ENCODE measurements at places on chromosomes 2 and 18.

DNA sequence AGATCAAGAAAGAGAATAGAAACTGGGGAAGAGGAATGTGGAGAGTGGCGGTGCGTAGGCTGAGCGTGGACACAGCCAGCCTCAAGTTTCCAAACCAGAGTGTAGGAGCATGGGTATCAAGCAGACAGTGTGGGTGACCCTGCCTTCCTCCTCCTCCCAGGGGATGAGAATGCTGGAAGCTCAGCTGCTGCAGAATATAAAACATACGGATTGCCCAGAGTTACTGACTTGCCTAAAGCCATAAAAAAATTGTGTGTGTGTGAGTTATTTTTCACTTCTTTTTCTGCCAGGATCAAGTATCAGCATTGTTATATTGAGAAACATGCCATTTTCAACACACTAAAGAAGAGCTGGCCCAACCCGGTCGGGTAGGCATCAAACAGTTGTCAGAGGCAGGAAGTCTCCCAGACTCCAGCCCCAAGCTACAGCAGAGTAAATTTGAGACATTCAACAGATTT is 333.3 kb upstream of the ACVR2A start:
- no peak for DNase-seq

GRCh38 chr2:37706334-37707183 is 35.1 kb upstream of the CDC42EP3 start:
- no peak for DNase-seq

DNA sequence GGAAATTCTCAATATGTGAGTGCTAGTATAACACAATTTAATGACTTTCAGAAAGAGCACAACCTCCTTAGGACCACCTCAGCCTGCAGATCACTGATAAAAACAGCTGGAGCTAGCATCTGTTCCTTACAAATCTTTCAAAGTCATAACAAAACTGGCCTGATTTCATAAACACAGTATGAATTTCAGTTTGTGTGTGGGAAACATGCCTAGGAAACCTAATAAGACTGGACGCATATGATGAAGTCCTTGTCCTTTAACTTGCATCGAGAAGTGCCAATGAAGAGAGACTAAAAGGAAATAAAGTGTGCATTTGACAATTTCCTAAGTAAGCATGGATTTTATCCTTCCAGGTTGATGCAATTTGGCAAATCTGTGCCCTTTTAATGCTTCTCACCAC is 74.1 kb upstream of the KLHL14 start:
- DNase-seq: no peak

- no peak for DNase-seq
Measured at GRCh38 chr2:95362486-95362885, 40.0 kb upstream of the FAHD2A start.

GRCh38 chr2:221097568-221097915 is 474.6 kb downstream of the EPHA4 start:
- DNase-seq: no peak

DNA sequence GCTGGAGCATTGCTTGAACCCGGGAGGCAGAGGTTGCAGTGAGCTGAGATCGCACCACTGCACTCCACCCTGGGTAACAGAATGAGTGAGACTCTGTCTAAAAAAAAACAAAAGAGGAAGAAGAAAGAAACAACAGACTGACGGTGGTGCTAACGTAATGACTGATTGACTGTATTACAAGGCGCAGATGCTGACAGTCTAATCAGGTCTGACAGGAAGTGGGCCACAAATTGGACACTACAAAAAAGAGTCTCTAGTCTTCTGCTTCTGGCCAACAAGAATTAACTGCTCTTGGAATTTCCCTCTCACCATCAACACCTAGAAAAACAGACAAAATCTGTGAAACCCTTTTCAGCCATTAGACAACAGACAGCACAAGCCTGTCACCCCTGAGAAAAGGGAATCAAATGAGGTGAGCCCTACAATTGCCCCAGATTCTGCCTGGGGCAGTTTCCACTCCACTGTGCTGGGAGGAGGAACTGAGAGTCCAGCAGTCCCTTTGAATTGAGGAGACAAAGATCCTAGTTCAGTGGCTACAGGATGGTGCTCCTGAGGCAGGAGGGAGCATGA is 43.3 kb downstream of the SNED1 start:
- DNase-seq: peak; percentile 48

DNA sequence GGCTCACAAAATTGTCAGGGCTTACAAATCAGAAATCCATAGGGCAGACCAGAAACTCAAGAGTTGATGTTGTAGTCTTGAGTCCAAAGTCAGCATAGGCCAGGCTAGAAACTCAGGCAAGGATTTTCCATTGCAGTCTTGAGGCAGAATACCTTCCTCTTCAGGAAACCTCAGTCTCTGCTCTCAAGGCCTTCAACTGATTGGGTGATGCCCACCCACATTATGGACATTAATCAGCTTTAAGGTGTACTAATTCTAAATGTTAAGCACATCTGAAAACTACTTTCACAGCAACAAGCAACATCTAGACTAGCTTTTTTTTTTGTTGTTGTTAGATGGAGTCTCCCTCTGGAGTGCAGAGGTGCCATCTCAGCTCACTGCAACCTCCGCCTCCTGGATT is 31.3 kb upstream of the ZNF512 start:
- no peak for DNase-seq

GRCh38 chr2:189799531-189799930 is 15.3 kb downstream of the PMS1 start:
- no peak for DNase-seq

GRCh38 chr2:213185147-213185822 is 33.9 kb upstream of the IKZF2 start:
- DNase-seq: no peak

DNA sequence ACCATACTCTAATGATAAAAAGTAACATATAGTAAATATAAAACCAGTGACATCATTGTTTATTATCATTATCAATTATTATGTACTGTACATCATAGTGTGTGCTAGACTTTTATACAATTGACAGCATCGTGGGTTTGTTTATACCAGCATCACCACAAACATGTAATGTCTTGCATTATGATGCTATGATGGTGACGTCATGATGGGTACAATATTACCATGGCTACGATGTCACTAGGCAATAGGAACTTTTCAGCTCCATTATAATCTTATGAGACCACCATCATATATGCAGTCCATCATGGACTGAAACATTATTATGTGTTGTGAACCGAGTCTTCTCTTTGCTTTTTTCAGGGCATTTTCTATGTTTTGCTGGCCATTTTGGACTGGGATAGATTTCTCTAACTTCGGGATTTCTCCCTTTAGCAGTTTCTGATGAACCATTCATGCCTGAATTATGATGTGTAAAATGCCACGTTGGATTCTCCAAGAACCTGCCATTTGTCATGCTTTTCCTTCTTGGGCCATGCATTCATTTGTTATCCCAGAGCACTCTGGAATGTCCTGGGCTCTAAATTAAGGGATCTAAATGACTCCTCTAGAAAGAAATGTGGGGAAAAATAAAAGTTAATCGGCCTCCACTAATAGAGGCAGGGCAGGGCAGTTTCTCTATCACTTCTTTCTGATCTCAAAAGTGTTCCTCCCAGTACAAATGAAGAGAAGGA is 325.6 kb upstream of the TNP1 start:
- no peak for DNase-seq

DNA sequence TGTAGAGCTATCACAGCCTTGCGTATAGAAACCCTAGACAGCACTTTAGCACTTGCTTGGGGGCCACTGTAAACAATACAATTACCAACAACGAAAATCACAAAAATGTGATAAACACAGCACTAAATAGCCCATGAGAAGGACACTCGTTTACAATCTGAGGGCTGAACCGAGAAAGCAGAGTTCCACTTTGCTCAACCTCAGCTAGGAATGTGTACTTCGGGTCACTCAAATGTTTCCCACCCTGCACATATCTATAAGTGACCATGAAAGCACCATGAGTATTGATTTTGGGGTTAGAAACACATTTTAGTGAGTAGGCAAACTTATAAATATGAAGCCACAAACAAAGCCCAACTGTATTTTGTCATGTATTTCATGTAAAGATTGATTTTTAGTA is 62.3 kb downstream of the FRZB start:
- no peak for DNase-seq

DNA sequence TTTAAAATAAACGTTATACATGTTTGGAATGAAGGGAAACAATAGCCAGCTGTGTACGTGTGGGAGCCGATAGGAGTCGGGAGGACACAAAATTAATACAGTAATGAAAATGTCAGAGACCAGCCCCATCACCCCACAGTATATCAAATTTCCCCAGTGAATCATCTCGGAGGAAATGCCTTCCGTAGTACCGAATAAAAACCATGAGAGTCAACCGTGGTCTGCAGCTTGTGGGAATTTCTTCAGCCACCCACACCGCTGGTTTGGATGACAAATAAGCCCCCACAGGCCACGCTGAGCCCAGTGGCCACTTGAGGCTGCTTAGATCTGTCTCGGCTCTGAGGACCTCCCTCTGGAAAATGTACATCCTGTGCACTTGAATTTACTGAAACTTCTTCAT is 133.7 kb downstream of the COL6A3 start:
- no peak for DNase-seq

GRCh38 chr2:231676243-231676642 is 32.1 kb upstream of the PTMA start:
- DNase-seq: no peak

- DNase-seq: no peak
Measured at GRCh38 chr2:107730898-107731297, 95.8 kb upstream of the RGPD4 start.

- no peak for DNase-seq
Measured at GRCh38 chr2:37784759-37785149, 113.3 kb upstream of the CDC42EP3 start.

DNA sequence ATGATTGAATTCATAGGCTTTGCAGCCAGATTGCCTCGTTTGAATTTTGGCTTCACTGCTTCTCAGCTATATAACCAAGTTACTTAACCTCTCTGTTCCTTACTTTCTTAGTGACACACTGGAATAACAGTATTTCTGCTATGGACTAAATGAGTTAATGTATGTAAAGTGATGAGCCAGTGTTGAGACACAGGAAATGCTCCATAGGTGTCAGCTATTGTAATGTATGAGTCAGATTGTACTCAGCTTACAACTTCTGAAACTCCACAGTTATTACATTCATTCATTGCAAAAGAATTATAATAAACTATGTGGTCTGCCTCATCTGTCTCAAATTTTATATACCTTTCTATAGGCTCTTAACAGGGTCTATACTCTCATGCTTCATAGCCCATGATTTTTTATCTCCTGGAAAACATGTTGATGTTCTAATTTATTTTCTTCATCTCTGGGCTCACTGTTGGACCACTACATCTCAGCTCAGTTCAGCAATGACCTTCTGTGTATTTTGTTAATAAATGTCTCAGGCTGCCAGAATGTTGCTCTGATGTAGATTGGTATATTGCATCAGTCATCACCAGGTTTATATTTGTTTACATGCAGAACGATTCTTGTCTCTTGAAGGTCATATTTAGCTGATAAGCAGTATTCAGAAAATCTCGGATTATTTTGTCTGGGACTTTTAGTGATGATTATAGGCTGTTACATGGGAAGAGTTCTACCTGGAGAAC is 76.2 kb downstream of the MAP3K20 start:
- no peak for DNase-seq

DNA sequence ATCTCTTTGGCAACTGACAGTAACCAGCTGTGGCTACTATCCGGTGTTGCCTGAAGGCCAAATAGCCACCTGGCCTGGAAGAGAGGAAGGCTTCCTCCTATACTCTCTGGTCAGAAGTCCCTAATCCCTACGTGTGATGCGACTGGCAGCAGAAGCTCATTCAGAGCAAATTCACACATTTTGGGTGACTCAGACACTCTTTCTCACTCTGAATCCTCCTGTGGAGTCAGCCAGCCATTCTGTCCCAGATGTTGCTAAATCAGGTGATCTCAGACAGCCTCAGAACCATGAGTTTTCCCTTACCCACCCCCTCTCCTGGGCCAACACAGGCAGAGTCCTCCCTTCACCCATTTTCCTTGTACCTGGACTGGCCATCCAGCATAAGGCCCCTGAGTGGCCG is 34.7 kb downstream of the CFAP53 start:
- no peak for DNase-seq

DNA sequence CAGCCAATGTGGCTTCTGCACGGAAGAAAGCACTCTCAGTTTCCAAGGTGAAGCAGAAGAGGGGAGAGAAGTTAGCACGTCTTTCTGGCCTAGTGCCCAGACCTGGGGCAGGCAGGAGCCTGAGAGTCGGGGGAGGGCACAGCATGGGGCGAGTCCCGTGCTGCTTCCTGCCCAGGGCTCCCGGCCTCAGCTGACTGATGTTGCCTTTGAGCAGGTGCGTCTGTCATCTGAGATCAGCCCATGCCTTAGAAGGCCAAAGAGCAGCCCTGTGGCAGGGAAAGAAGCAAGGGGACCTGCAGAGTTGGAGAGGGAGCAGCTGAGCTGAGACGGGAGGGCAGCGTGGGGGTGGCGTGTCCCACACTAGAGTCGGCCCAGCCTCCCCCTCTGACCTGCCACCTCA is 3.3 kb downstream of the KCNIP3 start:
- DNase-seq: no peak

DNA sequence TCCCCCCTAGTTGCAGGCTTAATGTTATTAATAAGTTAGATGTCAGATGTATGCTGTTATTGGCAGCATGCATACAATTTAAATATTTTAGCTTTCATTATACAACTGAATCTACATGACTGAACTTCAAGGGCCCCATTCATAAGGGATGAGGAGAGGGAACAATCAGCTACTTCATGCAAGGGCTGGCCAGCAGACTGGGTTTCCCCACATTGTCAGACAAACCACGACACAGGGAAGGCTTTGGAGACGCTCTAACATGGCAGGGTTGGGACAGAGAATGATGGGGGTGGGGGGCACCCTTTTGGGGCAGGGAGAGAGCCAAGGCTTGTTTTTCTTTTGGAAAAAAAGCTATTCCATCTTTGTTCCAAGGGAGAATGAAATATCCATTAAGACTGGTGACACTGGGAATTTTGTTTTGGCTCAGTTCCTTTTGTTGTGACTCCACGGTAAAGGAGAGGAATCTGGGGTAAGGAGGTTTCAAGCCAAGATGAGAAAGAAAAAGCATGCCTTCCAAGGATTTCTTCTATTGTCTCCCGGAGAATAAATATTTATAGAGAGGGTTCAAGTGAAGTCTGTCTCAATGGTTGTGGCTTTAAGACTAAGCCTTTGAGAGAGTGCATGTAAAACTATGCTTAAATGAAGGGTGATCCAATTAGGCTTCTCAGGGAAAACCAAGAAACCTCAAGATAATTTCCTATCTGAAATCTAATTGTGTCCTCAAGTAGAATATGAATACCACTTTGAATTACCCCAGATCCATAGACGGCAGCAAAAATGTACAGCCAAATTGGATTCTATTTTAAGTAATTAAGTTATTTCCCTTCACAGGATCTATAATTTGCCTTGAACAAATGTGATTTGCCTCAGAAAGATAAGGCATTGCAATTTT is 5.4 kb downstream of the CXCR4 start:
- no peak for DNase-seq

DNA sequence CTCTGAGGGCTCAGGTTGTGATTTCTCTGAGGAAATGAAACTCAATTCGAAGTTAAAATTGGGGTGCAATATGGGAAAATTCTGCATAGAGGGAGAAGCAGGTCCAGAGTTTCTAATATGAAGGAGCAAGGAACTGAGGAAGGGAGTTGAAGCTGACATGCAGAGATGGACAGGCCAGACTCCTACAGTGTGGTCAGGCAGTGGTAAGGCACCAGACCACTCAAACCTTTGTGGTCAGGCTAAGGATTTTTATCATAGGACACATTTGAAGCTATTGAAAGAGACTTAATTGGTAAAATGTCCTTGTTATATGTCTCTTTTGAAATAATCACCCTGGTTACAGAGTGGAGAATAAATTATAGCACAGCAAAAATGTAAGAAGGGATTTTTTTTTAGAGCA is 1074.8 kb upstream of the CDH2 start:
- no peak for DNase-seq

GRCh38 chr2:162825578-162825977 is 13.0 kb downstream of the KCNH7 start:
- DNase-seq: no peak
